ENCODE measurements at places on chromosomes 4 and X. TPM values are rescaled to one million over a fixed set of nuclear protein-coding genes. Genes with fewer than 3 reads are reported as not detected.

The HHIP gene
- 0.34 TPM for polyA plus RNA-seq

GRCh38 chr4:143700416-143701352 lies at the start of gene FREM3:
TSS of gene FREM3 (minus strand) at chr4:143700675. CDS start at chr4:143700675, 0 bp downstream.
- peak; percentile 56 for DNase-seq

DNA sequence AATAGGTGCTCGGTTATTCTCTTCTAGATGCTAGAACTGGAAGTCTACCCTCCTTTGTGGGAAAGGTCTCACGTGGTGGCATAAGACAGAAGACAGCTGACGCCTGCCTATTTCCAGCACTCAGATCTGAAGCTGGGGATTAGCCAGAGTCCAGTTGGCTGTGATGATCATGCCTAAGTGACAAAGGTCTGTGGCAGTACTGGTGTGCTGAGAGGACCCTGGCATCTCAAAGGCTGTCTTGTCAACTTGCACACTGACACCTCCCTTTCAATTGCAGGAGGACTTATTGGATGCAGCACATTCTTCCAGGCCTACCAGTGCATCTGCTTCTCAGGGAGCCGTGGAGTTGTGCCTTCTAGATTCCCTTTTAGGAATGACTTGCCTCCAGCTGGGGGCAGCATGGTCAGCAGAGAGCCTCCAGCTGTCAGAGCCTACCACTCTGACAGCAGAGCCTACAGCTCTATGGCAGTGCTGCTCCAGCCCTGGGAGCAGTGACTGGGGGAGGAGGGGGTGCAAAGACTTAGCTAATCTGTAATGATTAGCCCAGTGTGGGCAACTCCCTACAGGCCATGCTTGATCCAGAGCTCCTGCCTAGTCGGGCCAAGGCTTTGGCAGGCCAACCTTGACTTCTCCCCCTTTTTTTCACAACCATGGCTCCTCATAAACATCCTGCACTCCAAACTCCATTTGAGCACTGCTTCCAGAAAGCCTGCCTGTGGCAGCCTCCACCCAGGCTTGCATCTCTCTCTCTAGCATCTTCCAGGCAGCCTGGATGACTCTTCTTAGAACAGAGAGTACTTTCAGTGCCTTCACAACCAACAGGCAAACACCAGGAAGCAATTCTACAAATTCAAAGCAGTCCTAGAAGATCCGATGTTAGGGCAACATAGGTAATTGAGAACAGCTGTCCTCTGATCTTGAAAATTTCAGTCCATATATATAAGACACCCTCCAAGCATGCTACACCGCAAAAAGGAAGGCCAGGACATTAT lies 13.8 kb upstream of the FGFBP2 start:
- no peak for DNase-seq

DNA sequence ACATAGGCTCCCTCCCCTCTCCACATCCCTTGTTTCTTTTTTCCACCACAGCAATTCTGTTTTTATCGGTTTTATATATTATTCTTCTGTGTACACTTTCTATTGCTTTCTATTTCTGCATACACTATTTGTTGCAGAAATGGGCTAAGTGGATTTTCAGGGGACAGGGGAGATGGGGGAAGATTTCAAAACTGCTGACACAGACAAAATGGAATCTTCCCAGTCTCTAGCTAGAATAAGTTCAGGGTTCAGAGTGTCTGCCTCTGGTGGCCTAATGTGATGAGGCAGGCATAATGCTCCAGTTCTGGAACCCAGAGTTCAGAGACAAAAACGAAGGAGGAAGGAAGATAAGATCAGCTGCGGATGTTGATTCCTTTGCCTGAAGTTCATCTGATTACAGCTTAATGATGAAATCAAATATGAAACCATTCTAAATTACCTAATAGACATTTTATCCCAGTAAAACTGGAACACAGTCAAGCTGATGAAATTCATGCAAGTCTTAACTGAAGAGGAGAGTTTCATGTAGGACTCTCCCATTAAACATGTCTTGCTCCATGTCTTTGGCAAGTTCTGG lies 447.1 kb downstream of the AFF2 start:
- no peak for DNase-seq

- DNase-seq: no peak
These were observed 97.9 kb upstream of the EOLA2 start for GRCh38 chrX:150036181-150036580.

GRCh38 chr4:39714166-39714565 lies 16.2 kb downstream of the UBE2K start:
- no peak for DNase-seq

DNA sequence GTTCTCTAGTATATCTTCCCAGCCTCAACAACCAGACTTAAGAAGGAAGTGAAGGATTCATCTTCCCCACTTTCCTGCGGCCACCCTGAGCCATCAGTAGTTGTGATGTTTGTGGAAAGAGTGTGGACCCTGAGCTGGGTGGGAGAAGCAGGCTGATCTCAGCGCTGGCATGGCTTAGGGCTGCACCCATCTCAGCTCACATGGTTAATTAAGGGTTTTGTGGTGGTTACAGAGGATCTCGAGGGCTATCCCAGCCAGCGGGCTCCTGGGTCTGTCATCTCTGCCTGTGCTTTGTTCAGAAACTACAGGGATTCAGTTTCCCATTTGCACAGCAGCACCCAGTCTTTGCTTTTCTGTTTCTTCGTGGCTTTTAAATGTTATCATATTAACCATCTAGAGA lies 163.4 kb downstream of the PTTG2 start:
- no peak for DNase-seq

DNA sequence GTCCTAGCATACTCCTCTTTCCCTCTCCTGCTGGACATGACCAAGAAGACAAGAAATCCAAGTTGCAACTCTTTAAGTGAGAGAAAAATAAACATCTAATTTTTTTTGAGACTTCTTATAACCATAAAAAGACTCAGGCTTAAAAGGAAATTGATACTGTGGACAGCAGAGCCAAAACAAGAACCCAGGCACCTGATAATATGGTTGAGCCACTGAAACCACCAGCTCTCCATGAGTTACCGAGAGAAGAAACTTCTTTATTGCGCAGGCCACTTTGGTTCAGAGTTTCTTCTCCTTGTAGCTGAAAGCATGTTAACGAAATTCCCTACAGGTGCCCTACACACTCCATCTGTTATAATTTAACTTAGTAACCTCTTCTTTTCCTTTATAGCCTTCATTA lies 11.3 kb upstream of the SPCS3 start:
- no peak for DNase-seq

DNA sequence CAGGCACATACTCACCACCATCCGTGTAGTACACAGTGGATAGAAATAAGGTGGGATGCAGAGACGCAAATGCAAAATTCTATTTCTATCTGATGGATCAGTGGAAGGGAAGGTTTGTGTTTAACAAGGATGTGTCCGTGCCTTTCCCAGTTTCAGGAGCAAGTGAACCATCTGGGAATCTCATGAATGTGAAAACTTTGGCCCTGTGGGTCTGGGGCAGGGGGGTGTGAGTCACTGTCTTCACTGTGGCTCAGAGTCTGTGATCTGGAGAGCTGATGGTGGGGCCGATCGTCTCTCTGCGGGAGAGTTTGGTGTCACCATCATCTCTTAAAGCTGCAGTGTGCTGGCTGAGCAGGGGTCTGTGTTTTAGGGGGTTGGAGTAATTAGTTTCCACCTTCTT lies 179.3 kb upstream of the STS start:
- no peak for DNase-seq
